NCI-H460 (cell line): ENCODE measurements at places on chromosomes 1 and 21.

- DNase-seq, result no peak
Observed at GRCh38 chr1:177219554-177220458, 49.0 kb downstream of the BRINP2 start.

DNA sequence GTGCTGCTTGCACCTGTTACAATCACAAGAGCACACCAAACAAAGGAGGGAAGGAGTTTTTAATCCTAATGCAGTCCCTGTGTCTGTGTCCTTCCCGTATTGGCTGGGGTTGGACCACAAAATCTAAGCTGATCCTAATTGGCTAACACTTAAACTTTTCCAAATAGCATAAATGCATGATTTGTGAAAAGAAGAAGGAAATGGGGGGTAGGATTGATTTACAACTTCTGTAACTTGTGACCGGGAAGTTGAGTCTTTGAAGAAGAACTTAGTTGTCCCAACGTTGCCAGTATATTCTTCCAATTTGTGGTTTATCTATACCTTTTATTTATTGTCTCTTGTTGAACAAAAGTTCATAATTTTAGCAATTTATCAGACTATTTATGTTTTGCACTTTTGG, 11.8 kb upstream of the IPP start:
- DNase-seq, result no peak

DNA sequence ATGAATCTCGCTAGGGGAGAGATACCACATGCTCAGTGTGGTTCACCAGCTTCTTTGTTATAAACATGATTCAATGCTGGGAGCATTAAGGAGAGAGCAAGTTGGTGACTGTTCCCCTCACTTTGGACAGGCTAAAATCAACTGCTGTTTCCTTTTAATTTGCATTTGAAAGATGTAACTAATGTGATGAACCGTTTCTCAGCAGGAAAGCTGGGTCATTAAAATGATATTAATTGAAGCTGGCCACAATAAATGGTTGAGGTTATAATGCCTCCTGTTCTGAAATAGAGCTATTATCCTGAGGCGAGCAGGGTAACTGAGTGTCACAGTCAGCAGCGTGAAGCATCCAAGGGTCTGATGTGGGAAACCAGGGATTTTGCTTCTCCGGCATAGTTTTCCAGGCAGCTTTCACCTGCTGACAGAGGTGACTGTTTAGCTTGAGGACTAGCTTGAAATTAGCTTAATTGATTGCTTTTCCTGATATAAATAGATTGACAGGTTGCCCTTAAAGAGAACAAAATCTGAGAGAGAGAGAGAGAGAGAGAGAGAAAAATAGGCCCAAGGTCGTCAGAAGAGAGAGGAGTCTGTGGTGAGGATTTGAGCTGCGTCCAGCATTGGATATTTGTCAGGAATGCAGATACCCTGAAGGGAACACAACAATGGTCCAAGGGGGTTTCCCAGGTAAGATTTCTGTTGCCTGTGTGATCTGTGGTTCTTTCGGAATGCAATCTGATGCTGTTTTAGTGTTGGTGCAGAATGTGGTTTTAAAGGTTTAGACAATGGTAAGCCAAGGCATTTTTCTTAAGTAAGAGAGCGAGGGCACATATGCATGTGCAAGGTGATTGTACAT, 209.7 kb downstream of the PATJ start:
- no peak for DNase-seq

DNA sequence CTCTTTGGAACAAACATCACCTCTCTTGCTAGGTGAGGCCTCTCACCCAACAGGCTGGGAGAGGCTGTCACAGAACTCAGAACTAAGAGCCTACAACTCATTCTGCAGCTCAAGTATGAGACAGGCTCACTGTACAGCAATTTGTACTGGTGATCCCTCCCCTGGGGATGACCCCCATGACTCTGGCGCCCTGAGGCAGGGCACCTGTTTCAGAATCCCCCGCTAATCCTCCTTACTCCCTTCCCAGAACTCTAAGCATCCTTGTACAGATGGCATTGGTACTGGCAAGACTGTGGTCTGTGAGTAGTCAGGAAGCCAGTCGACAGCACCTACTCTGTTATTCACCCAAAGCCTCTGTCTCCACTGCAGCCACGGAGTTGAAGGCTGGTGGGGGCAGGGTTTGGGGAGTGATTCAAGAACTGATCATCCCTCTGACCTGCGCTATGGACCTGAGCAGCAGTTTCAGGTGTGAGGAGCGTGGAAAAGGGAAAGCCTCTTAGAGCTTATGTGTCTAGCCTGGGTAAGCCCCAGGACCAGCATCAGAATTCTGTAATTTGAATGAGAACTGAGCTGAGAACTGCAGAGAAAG, 655.5 kb downstream of the KIF26B start:
- no peak for DNase-seq

DNA sequence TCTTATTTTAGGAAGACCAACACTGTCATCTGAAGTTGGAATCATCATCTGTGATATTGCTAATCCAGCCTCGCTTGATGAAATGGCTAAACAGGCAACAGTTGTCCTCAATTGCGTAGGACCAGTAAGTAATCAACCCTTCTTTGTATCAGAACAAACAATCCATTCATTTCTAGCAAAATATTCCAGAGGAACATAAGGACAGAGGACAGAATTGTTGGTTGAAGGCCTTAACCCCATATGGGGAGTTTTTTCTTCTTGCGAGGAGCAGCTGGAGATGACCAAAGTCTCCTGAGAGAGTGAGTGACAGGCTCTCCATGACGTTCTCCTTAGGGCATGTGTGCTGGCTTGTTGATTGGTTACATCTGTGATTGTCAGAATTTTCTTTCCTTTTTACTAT, 2.7 kb downstream of the SCCPDH start:
- DNase-seq, result peak; percentile 92

GRCh38 chr21:45556645-45557615, 14.7 kb upstream of the SLC19A1 start:
- DNase-seq, result no peak

- DNase-seq, result no peak
Observed at GRCh38 chr1:241749945-241750695, 97.9 kb upstream of the EXO1 start.

DNA sequence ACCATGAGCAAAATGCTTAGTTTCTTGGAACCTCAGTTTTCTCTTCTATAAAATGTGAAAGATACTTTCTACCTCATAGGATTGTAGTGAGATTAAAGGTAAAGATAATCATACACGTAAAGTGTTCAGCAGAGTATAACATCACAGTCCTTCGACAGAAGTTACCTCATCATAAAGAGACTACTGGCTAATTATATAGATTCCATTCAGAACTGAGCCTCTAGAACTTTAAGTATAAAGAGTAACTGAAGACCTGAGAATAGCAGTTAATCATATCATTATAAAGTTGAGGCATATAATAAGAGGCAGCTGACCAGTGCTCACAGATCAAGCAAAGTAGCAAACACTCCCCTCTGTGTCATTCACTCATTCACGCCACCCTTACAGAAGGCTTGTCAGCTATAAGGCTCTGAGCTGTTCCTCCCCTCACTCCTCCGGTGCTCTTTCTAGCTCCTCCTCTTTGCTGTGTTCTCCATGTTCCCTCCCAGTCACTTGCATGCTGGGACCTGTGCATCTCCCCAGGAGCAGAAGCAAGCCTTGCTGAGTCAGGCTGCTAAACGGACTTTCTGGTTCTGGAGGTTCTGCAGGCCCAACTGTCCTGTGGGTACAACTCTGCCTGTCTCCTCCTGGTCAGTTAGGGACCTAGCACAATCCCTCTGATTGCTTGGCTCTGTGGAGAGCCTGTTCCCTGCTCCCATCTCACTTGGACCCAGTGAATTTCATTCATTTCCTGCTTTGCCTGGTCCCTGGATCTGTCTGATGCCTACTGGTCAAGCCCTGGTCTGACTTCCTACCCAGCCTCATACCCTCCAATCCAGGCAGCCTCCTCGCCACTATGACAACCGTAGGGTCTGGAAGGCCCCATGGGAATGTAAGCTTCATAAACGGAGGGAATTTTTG, 28.3 kb upstream of the LY9 start:
- DNase-seq, result no peak

- peak; percentile 93 for DNase-seq
Observed at GRCh38 chr1:44819608-44820327, 11.4 kb downstream of the BTBD19 start.

- DNase-seq, result no peak
Observed at GRCh38 chr1:187605736-187606135, 777.0 kb downstream of the PLA2G4A start.

DNA sequence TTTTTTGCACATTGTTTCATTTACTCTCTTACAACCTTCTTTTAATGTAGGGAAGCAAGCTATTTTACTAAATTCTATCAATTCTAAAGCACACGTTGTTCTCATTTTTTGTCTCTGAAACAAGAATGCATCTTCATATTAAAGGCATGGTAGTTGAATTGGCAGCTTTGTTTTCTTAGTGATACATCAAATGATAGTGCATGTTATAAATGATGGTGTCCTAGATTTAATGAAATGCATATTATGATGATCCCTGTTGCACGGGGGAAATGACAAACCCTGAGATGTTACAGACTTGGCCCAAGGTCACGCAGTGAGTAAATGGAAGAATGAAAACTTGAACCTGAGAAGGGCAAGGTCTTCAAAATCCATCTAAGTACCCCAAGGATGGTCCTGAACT, 213.1 kb downstream of the KAZN start:
- no peak for DNase-seq

- DNase-seq, result no peak
Observed at GRCh38 chr1:62103846-62104245, 90.8 kb upstream of the L1TD1 start.

DNA sequence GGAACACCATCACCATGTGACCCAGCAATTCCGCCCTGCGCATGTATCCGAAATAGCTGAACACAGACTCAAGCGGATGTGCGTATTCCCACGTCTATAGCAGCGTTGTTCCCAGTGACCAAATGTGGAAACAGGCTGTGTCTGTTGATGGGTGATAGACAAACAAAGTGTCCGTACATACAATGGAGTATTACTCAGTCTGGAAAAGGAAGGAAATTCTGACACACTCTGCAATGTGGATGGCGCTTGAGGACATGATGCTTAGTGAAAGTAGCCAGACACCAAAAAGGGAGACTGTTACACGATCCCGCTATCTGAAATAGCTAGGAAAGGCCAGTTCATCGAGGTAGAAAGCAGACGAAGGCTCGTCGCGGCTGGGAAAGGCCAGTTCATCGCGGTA, 25.8 kb downstream of the PDXK start:
- DNase-seq, result no peak

DNA sequence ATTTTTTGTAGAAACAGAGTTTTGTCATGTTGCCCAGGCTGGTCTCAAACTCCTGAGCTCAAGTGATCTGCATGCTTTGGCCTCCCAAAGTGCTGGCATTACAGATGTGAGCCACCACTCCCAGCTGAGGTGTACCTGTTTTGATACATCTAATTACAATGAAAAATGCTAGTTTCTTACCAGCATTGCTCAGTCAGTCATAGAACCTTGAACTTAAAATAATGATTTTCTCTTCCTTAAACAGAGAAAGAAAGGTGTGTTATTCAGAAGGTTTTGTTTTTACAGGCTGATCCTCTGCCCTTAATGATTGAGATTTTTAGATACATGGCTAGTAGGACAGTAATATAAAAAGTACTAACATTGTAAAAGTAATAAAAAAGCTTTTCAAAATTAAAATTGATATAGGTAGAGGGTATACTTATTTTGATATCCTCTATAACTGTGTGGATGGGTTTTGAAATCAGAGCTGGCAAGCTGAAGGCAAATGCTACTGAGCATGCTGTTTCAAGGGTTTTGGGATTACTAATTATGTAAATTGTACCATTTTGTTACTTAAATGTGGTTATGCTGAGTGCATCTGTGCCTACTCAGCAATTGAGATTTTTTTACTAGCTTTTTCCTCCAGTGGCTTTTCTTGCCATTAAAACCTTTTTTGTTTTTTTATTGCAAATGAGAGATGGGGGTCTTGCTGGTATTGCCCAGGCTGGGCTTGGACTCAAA, 16.1 kb downstream of the PRRC2C start:
- DNase-seq, result no peak

- peak; percentile 83 for DNase-seq
Observed at GRCh38 chr1:155255243-155256007, at the start of gene ENTREP3. ENTREP3 (minus strand) TSS chr1:155255483; CDS start chr1:155254877, 606 bp downstream.

- no peak for DNase-seq
Observed at GRCh38 chr1:116335850-116336624, 37.0 kb upstream of the ATP1A1 start.

DNA sequence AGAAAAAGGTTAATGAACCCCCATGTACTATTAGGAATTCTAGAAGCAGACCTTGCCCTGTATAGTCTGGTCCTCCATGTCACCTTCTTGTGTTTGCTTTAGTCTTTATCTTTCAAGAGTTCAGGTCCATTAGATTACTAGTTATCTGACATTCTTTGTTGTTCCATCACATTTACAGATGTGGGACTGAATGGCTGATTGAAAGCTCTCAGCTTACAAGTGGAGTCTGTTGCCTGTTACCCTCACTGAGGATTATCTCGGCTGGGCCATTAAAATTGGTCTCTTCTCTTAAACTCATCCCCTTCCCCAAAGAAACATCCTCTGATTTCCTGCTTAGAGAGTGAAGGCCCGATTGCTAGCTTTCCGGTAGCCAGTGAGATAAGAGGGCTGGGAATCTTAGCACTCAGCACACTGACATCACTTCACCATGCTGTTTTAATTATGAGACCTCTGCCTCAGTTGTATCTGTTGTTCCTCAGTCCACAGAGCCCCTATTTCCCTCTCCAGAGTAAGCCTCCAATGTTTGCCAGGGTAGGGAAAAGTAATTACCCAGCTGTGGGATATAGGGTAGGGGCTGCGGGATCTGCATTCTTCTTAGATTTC, 76.8 kb downstream of the LPGAT1 start:
- DNase-seq, result no peak

DNA sequence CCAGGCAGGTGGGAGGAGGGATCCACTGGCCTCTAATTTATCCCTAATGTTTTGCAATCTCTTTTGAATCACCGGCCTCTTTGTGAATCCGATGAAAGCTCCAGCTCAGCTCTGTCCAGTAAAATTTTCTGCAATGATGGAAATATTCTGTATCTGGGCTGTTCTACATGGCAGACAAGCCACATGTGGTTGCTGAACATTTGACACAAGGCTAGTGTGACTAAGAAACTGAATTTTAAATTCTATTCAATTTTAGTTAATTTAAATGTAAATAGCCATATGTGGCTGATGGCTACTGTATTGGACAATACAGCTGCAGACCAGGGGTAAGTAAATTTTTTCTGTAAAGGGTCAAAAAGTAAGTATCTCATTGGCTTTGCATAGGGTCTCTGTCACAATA, 135.1 kb downstream of the CSMD2 start:
- DNase-seq, result no peak

DNA sequence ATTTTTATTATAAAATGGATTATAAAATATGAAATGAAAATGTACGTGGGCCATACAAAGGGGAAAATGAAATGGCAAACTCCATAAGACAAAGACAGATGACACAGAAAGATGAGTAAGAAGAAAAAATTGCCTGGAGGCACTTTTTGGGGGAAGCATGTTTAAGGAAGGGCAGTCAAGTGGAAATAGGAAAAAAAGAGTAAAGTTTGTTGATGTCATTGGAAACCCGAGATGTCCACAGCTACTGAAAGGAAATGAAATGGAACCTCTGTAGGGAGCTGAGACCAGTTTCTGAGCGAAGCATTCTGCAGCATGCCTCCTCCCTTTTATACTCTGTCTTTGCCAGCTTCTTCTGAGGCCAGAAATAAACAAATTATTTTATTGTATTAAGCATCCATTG, 203.4 kb upstream of the UBE2U start:
- no peak for DNase-seq

GRCh38 chr1:228031276-228031995, 24.6 kb downstream of the WNT3A start:
- DNase-seq, result no peak

- no peak for DNase-seq
Observed at GRCh38 chr1:64005801-64006200, 197.6 kb upstream of the UBE2U start.
